Pulmonary artery endothelial cell (primary cell): ENCODE measurements at places on chromosomes 2 and 18. TPM values are rescaled to one million over a fixed set of nuclear protein-coding genes. Genes with fewer than 3 reads are reported as not detected.
A peak's percentile ranks its signal among the peaks of the same experiment; 100 is the strongest.

CDH19 gene
- not detected in 2 replicates for total RNA-seq

GRCh38 chr2:224308272-224308911 lies 93.5 kb downstream of the FAM124B start:
- no peak for DNase-seq

DNA sequence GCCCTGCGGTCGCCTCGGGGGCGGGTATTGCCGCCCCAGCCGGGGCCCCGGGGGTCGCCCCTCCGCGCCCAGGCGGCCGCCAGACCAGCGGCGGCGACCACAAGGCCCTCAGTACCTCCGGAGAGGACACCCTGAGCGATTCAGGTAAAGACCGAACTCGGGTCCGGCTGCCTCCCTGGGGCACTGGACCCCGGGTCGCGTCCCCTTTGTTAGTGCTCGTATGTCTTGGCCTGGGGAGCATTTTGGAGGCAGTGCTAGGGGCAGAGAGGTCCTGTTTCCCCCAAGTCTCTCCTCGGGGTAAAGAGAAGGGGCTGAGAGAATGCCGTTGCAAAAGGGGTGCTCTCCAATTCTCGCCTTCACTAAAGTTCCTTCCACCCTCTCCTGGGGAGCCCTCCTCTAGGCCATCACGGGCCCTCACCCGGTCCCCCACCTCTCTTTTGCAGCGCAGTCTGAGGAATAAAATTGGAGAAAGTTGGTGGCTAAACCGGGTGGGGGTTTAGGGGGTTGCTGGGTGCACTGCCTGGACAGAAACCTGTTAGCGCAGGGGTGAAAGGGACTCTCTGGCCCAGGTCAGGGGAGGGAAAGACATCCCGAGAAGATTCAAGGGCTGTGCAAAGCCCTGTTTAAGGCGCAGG lies 2.5 kb downstream of the MYCN start:
- no peak for DNase-seq

DNA sequence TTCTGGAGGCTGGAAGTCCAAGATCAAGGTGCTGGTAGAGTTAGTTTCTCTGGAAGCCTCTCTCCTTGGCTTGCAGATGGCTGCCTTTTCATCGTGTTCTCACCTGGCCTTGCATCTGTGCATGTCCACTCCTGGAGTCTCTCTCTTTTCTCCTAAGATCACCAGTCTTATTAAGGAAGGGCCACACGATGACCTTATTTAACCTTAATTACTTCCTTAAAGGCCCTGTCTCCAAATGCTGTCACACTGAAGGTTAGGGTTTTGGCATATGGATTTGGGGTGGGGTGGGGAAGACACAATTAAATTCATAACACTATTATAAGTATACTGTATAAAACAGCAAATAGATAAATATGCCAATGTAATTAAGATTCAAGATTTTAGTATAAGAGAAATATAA lies 402.4 kb upstream of the HS6ST1 start:
- no peak for DNase-seq

DNA sequence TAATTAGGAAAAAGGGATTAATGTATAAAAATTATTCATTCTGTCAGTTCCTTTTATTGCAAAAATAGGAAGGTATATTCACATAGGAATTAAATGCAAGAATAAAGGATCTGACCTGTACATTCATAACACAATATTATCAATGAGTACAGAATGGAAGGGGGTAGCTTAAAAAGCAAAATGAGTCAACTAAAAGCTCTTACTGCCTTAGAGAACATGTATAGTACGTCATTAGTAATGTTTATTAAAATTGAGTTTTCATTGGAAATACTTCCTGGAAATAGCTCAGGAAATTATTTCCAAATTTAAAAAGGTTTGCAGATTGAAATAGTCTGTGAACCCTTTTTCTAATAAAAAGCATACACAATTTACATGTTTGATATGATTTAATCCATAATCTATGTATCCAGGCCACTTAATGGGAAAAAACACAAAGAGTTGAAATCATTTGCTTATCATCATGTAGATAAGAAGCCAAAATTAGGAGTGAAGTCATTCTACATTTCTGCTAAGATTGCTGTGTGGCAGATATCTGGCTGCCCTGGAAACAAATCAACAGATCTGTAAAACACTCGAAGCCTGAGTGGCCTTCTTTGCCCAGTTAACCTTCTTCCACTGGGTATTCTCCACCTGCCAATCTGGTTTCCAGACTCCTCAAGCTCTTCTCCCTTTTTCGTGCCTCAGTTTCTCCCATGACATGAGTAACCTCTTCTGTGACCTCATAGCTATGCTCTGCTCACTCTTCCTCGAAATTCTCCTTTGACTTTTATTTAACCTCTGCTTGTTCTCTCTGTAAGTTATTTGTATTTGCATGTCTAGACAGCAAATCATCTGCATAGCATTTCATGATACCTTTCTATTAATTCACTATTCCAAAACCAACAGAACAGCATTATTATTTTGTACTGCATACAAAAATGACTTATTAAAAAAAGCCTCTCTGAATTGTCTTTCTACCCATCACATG lies 181.2 kb upstream of the REV1 start:
- no peak for DNase-seq

DNA sequence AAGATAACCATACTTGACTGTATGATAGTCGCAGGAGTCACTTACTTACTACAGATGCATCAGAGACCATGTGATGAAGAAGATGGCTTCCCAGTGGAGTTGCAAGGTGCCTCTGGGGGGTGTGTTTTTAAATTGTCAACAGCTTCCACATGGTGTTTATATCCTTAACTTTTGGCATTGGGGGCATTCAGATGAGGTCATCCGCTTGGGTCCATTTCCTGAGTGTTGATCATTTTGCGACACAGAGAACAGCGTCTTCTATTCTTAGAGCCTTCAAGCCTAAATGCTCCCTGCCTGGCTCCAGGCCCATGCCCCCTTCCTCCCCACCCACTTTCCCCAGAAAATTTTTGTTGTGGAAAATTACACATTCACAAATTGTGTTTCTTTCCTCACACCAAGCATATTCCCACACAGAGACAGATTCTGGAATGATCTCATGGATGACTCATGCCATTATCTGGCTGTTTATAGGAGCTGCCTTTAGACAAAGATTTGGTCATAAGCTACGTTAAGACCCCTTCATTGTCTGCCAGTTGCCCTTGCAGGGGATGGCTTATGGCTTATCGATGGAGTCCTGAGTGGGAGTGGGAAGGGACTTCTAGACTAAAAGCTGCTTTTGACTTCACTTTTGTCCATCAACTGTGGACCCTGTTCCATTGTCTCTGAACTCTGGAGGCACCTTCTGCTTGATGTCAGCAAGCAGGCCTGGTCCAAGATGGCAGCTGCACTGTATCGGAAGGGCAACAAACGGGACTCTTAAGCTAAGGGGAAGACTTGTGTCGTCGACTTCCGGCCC lies 91.8 kb downstream of the CABLES1 start:
- DNase-seq = peak; percentile 83

GRCh38 chr2:101467306-101467705 lies 7.6 kb downstream of the RFX8 start:
- no peak for DNase-seq

- no peak for DNase-seq
Measured at GRCh38 chr2:143564419-143564818, 435.2 kb downstream of the ARHGAP15 start.

DNA sequence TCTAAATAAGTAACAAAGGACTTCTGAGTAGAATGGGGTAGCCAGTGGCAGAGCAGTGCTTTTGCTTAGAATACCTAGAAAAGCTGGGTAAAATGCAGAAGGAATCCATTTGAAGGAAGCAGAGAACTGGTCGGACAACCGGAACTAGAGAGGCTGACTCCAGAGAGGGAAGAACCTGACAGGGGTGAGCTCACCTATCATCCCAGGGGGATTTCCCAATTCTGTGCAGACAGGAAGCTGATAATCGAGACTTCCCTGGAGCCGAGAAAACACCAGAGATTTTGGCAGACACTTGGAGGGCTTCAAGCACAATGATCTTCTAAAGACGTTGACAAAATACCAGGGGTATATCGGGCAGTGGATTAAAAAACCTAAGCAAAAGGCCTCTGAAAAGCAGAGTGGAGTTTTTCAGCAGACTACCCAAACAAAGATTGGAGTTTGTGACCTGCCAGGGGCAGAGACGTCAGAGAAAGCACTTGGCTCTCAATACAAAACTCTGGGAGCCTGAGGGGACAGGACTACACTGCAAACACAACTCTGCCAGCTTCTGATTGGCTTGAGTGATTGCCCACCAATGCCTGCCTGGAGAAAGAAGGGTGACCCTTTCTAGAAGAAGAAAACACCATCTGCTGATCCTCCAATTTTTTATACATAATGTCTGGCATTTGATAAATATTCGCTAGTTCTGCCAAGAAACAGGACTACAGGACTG lies 67.5 kb upstream of the TTN start:
- no peak for DNase-seq

GRCh38 chr2:39247512-39248043 lies 3.8 kb upstream of the CDKL4 start:
- no peak for DNase-seq

- no peak for DNase-seq
Measured at GRCh38 chr2:148533685-148534084, 110.9 kb upstream of the EPC2 start.

- peak; percentile 86 for DNase-seq
Measured at GRCh38 chr18:48848641-48849143, 102.1 kb downstream of the SMAD7 start.

IL36RN gene
- not detected in 2 replicates for total RNA-seq

- DNase-seq = no peak
Measured at GRCh38 chr2:33437297-33437696, 39.2 kb upstream of the RASGRP3 start.

DNA sequence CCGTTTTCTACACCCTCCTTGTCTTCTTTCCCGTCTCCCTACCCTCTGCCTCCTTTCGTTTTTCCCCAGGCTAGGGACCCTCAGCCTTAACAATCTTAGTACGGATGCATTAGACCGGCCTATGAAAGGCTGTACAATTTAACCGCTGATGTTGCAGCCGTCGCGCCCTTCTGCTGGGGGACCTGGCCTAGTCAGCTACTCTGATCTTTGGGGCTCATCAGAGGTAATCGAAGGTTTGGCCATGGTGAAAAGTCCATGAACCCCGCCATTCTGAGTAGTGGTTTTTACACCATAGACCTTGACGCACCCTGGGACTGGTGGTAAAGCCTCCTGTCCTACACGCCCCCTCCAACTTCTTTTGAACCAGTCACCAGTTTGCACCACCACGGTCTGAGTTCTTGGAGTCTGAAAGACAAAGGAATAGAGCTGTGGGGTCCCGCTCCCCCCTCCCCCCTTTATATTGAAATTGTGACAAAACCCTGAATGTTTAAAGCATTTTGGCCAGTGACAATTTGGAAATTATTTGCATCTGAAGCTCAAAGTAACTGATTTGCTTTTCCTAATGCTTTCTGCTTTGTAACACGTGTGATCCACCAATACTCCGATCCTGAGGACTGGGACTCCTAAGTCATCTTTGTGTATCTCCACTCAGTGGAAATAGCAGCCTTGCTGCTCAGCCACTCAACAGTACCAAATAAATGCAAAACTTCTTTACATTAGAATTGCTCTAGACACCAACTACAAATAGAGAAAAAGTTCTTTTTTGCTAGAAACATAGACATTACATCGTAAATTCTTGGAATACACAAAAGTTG lies 642 bp upstream of the SRSF7 start:
- DNase-seq = no peak

CD8B2 gene
- total RNA-seq = not detected in 2 replicates

GRCh38 chr2:85111819-85112281 lies 21.3 kb upstream of the TCF7L1 start:
- DNase-seq = no peak

GRCh38 chr2:112627060-112628040 lies 18.4 kb upstream of the SLC20A1 start:
- peak; percentile 91 for DNase-seq

ALLC gene
- not detected in 2 replicates for total RNA-seq

RTP5 gene
- total RNA-seq = not detected in 2 replicates

GRCh38 chr2:226030788-226031646 lies 631.5 kb downstream of the NYAP2 start:
- DNase-seq = no peak

CDH7 gene
- not detected in 2 replicates for total RNA-seq

GRCh38 chr18:42784632-42785031 lies 330.9 kb downstream of the RIT2 start:
- no peak for DNase-seq
